Activated CD4-positive, alpha-beta T cell treated with anti-CD3 and anti-CD28 coated beads, Interleukin-2, Interleukin-4, amounts not matched to agents 100 ng/mL and 50 ng/mL, durations not matched to agents 16 hours and 8 hours (primary cell): ENCODE measurements at places on chromosomes 13 and 19.

DNA sequence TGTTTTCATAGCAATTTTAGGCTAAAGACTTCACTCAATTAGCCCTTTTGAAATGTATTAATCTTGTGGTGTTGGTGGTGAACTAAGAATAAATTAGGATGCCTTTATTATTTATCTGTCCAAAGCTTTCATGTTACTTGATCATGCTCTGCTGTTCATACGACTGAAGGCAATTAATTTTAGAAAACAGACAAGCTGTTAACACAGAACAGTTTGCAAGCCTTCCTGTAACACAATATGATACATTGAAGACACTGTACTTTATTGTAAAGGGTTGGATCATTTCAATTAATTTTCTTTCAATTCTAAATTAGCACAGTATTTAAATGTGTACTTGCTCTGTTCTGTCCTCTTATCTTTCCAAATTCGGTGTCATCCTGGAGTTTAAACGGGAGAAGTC, 794.3 kb upstream of the MIR17HG start:
- DNase-seq = no peak

DNA sequence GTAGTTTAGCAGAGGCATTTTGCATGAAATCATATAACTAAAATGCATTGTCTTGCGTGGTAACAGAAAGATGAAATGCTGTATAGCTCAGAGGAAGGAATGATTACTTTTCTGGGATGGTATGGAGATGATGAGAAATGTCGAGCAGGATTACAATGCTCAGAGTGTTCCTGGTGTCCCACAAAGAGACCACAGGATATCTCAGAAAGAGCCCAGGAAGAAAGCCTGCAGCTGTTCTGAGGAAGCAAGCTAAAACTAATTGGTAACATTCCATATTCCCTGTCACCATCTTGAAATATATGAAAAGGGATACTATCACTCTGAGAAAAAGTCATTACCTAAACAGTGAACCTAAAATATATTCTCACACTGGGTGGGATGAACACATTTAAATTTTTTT, 233.1 kb downstream of the POU4F1 start:
- no peak for DNase-seq

GRCh38 chr19:2039959-2040646, 10.9 kb downstream of the MKNK2 start:
- no peak for DNase-seq

GRCh38 chr13:27830010-27830409, 37.7 kb downstream of the GSX1 start:
- peak; percentile 45 for DNase-seq

- peak; percentile 2 for DNase-seq
Measured at GRCh38 chr13:56953965-56954364, 186.8 kb upstream of the PRR20A start.
